Germinal center (tissue), 1 donor: ENCODE measurements at places on chromosomes 6 and 20.

- no peak for DNase-seq
Measured at GRCh38 chr20:21633829-21634228, 71.6 kb upstream of the PAX1 start.

DNA sequence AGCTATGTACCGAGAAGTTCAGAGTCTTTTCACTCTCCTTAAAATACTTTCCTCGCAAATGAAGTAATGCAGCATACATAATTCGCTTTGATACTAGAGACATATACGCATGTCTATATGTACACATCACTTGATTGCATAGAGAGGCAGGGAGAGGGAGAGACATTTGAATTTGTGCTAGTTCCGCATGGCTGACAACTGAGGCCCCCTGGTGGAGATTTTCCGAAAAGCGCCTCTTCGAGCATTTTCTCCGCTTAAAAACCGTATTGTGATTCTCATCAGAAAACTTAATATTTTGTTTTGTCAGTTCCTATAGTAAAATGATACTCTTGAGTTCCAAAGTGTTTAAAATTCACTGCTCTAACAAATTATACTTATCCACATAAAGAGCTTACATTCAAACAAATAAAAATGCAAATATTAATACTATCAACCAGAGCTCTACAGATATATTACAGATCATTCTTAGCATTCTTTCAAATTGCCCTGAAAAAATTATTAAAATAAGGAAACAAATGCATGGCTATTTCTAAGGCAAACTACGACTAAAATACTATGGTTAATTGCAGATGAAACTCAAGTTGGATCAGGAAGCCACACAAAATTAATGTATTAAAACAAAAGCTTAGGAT, 637 bp downstream of the MYLK4 start:
- DNase-seq = peak; percentile 69

GRCh38 chr20:62025832-62026563, 39.7 kb downstream of the TAF4 start:
- no peak for DNase-seq

- DNase-seq = no peak
Measured at GRCh38 chr6:111030008-111031007, 48.5 kb downstream of the RPF2 start.

GRCh38 chr6:3793545-3793944, 42.0 kb upstream of the PXDC1 start:
- no peak for DNase-seq

DNA sequence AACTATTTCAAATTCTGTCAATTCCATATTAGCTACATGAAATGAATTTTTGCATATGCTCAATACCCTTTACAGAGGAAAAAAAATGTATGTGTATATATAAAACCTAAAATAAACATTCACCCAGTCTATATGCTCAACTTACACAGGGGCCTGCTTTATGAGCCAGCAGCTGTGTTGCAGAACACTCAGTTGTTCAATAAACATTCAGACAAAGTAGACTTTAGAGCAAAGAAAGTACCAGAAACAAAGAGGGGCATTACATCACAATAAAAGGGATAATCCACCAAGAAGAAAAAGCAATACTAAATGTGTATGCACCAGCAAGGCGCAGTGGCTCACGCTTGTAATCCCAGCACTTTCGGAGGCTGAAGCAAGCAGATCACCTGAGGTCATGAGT, 9.5 kb downstream of the COQ3 start:
- no peak for DNase-seq

- DNase-seq = no peak
Measured at GRCh38 chr6:52976149-52976548, 18.9 kb downstream of the GSTA4 start.

- DNase-seq = no peak
Measured at GRCh38 chr20:18496042-18496441, 983 bp downstream of the RBBP9 start.

DNA sequence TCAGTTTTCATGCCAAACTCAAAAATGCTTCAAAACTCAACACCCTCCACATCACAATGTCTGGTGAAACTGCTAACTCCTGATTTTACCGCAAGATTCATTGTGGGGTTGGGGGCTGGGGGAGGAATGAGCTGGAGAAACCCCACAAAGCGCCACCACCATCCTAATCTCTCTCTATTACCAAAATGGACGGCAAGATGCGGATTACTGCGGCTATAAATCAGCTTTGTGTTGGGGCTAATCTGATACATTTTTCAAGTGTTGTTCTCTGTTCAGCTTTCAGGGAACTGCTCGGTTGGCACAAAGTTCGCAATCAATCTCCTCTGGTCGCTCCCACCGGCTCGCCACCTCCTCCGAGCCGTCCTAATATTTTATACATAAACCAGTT, 83.7 kb downstream of the TMEM242 start:
- no peak for DNase-seq

- no peak for DNase-seq
Measured at GRCh38 chr6:136990754-136991153, 54.0 kb downstream of the IL20RA start.

DNA sequence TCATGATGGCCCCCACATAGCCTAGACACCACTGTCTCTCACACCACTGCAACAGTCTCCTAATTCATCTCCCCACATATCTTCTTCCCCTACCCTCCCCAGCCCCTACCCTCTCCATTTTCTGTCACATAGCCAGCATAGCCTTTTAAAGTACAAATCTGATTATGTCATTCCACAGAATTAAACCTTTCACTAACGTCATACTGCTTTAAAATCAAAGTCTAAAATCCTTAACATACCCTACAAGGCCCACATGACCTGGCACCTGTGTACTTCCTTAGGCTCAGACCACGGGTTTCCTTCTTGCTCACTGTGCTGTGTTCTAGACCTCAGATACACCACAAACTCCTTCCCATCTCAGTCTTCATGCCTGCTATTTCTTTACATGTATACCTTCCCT, 5.9 kb downstream of the OSTM1 start:
- no peak for DNase-seq

- DNase-seq = no peak
Measured at GRCh38 chr6:47294990-47295389, 14.7 kb downstream of the TNFRSF21 start.

GRCh38 chr6:135722190-135722589, 129.3 kb upstream of the PDE7B start:
- no peak for DNase-seq

- no peak for DNase-seq
Measured at GRCh38 chr6:146915671-146916127, 288.5 kb upstream of the STXBP5 start.

DNA sequence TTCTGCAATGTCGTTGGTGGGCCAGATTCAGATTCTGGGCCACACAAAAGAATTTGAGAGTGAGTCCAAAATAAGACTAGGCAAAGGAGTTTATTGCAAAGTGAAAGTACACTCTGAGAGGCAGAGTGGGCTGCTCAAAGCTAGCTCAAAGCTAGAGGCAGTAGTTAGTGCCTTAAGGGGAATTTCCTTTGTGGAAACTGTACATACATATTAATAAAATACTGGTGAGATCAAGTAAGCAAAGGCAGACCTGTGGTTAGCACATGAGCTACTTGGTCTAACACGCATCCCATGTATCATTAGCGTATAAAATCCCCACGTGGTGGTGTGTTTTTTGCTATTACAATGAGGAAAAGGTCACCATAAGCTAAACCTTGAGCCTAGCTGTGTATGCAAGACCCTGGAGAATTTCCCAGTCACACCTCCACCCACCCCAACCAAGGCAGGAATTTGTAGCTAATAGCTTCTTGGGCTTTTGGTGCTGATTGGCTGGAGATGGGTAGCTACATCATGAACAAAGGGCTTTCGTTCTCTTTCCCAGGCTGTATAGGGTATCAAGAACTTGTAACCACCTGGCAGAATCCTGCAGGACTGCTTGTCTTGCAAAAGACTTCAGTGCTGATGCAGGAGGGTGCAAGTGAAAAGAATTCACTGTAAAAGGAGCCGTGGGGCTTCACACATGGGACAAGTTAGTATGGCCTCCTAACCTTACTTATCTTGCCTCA, 14.7 kb upstream of the TRIM26 start:
- DNase-seq = no peak

- peak; percentile 48 for DNase-seq
Measured at GRCh38 chr6:28657769-28658465, 132.2 kb downstream of the GPX5 start.

DNA sequence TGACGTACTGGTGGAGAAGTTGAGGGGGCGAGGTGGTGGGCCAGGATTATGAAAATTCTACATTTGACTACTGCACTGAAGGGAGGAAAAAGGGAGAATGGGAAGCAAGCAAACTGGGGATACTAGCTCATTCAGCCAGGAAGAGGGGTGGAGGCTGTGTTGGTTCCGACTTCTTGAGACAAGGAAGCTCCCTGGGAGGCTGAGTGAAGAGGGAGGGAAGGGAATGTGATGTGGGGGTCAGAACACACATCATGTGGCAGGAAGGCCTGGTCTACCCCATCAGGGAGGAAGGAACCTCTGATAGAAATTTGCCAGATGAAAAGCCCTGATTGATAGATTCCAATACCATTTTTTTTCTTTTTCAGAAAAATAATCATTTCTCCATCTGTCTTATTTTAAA, 28.8 kb upstream of the MCHR2 start:
- DNase-seq = no peak

- DNase-seq = no peak
Measured at GRCh38 chr20:19524691-19525090, 233.4 kb upstream of the RIN2 start.

DNA sequence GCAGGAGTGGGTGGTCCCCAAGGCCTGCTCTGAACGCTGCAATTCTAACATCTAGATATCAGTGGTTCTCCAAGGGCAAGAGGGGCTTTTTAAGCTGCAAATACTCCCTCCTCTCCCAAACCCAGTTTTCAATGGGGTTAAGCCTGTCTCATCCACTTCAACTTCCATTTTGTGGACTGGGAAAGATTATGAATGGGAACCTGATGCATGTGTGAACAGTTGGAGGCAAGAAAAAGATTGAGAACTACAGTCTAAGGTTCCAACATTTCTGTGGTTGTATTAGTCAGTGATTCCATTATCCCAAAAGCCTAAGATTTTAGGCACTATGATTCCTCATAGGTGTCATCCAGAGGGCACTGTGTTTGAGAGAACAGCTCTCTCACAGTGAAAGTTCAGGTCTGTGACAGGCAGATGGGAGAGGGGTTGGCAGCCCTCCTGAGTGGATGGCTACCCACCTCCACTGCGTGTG, 53.7 kb downstream of the HNF4A start:
- no peak for DNase-seq

GRCh38 chr20:51253280-51253679, 230.4 kb upstream of the KCNG1 start:
- DNase-seq = no peak

GRCh38 chr6:37357288-37357687, 3.5 kb downstream of the RNF8 start:
- no peak for DNase-seq

GRCh38 chr20:59958626-59959025, 403 bp downstream of the CDH26 start:
- no peak for DNase-seq

DNA sequence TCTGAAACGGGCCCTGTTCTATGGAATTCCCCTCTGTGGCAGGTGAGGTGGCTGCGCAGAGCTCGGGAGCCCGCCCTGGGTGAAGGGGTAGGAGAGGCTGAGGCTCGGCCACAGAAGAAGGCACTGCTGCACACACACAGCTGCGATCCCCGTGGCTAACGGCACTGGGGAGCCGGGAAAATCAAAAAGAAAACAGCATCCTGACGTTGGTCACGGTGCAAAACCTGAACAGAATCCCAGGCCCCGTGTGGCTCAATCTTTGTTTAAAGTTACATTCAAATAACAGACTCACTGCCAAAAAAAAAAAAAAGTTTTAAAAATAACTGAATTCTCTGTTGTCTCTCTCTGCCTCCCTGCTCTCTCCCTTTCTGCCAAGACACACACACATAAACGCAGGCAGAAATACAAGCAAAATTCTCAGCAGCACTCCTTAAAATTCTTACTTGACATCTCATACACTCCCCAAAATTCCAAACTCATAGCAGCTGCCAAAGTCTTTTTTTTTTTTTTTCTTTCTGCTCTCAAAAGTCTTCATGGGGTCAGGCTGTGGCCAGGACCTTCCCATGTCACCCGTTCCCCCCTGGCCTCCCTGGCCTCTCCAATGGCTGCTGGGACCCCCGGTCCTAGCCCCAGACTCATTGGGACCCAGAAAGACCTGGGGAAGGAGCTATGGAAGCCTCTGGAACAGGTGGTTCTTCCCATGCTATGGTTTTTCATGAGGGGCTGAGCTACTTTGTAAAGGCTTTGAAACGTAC, 248.8 kb downstream of the TTLL2 start:
- no peak for DNase-seq

- no peak for DNase-seq
Measured at GRCh38 chr20:24582373-24583168, 113.1 kb downstream of the SYNDIG1 start.

GRCh38 chr6:126143761-126144251, 157.5 kb downstream of the TRMT11 start:
- no peak for DNase-seq

DNA sequence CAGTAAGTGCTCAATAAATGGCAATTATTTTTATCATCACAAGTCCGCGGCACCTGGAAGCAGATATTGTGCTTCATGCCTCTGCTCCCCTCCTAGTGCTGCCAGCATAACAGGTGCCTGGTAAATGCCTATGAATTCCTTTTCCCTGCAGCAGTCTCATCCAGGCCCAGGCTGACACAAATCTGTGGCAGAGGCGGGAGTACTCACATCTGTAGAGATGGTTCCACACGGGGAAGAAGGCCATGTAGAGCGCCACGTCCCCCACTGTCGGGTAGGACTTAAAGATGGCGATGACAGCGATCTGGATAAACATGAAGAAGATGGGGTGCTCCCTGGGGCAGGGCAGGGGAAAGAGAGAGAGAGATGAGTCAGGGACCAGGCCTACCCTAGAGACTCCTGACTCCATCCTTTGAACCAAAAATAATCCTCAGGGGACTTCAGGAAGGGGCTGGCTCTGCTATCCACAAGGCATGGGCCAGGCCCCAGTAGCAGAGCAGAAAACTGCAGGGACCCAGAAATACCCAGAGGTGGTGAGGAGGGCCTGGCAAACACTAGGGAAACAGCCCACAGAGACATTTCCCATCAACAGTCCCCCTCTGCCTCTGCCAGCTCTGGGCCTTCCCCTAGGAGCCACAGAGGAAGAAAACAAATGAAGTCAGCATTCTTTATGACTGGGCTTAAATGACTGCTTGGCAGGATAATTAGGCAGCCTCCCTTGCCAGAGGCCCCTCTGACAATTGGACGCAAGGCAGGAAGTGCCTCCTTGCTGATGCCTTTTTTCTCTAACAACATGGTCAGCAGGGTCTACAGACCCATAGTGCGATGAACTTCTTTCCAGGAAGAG, 23.0 kb downstream of the MAP1LC3A start:
- no peak for DNase-seq
